ENCODE measurements at places on chromosomes 3 and 15. TPM values are rescaled to one million over a fixed set of nuclear protein-coding genes. Genes with fewer than 3 reads are reported as not detected.
A peak's percentile ranks its signal among the peaks of the same experiment; 100 is the strongest.

The FSIP1 gene
- 0.36 TPM for total RNA-seq

DNA sequence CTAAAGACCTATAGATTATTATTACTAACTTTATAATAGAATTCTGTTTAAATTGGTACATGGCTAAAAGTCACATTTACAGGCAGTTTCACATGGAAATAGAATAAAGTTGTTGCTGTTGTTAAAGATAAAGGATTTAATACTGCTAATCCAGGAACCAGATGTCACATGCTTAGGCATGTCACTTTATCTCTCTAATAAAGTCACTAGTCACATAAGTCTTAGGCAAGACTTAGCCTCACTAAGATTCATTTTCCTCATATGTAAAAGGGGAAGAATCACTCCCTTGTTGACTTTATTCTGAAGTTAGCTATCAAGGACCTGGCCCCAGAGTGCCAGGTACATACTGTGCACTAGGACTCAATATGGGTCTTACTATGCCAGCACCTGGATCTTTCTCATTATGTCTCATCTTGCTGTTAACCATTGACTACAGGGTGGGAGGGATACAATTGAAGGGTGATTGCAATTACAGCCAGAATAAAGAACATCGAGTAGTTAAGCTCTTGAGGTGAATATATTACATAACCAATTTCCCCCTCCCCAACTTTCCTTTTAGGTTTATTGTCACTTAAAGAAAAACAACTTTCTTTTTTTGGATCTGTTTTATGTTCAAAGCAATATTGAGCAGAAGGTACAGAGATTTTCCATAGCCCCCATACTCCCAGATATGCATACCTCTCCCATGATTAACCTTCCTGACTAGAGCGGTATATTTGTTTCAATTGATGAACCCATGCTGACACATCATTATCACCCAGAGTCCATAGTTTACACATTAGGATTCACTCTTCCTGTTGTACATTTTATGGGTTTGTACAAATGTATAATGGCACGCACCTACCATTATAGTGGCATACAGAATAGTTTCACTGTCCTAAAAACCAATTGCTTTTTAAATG, 36.6 kb downstream of the LNP1 start:
- no peak for DNase-seq

- DNase-seq, result no peak
Measured at GRCh38 chr3:39752019-39752637, 57.3 kb upstream of the MYRIP start.

- DNase-seq, result no peak
Measured at GRCh38 chr15:79773128-79773527, 123.7 kb downstream of the MTHFS start.

- no peak for DNase-seq
Measured at GRCh38 chr3:12040902-12041301, 36.7 kb downstream of the SYN2 start.

The C3orf85 gene
- not detected for total RNA-seq

DNA sequence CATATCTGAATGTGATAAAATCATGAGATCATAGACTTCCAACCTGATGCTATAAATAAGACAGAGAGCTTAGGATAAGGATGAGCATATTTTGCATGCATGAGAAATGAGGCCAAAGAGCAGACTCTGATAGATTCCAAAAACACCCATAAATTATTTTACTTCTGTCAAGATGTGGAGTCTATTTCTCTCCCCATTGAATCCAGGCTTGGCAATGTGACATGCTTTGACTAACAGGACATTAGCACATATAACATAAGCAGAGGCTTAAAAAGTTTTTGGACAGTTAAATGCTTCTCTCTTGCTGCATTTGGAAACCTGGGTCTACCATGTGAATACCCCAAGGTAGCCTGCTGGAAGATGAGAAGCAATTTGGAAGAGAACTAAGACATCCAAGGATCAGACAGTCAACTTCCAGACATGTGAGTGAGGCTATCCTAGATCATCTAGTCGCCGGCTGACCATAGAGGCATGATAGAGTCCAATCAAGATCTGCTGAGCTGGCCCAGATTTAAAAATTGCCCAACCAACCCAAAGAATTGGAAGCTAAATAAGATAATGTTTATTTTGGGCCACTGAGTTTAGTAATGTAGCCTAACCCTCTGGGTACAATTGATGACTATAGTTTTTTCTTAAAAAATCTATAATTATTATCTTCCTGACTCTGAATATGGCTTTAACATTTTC, 30.3 kb downstream of the MYLK start:
- DNase-seq, result no peak

The ALDH1A3 gene
- not detected for total RNA-seq

The MAPK6 gene
- 40.5 TPM for total RNA-seq

DNA sequence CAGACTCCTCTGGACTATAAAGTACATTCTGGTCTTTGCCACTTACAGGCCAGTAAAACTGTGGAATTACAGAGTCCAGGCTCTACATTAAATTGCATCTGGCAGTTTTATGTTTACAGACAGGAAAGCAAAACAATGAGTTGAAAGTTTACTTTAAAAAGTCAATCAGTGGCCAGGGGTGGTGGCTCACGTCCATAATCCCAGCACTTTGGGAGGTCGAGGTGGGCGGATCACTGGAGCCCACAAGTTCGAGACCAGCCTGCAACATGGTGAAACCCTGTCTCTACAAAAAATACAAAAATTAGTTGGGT, 53.8 kb downstream of the TM4SF4 start:
- DNase-seq, result no peak

The SLC9C1 gene
- not detected for total RNA-seq

DNA sequence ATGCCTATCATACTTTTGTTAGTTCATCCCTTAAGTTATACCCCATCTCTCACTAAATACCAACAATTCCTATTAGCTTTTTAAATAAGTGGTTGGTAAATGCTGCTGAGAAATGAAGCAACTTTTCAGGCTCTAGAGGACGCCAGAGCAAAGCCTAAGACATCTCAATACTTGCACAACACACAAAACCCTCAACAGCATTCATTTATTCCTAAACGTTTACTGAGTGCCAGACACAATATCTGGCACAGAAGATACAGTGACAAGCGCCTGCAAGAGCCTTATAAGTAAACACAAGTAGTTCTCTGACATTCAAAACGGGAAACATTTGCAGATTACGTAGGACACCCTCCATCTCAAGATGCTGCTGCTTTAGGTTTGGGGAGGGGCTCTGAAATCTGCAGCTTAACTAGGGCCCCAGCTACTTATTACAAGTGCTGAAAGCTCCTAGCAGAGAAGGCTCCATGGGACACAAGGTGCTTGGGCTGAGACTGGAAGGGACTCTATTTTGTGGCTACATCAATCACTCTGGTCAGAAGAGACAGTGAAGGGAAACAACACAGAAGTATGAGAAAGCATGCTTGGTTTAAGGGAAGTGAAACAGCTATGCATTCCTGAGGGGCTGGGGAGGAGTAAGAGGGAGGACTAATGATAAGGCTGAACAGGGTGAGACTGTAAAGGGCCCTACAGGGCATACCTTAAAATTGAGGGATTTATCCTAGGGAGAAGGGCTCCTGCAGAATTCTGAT, 311.3 kb downstream of the PLCL2 start:
- DNase-seq, result no peak

GRCh38 chr15:62874959-62875625, 167.5 kb upstream of the TPM1 start:
- no peak for DNase-seq

DNA sequence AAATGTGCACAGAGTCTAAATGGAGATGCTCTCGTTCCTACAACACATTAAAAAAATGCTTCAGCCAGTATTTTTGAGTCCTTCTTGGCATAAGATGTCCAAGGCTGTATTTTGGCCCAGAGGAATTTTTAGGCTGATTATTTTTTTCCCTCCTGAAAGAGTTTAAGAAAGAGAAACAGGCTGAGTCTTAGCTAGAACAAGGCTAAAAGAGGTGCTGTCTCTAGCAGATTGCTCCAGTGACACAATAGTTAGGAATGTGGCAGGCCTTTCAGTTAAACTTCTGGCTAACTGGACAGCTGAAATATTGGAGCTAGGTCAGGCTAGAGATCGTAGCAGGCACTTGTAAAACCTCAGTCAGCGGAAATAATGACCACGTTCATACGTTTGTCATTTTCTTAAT, 271.4 kb upstream of the RARB start:
- DNase-seq, result no peak

The HHLA2 gene
- total RNA-seq, result 1.7 TPM

- peak; percentile 45 for DNase-seq
Measured at GRCh38 chr3:111831840-111832239, 27.2 kb upstream of the PHLDB2 start.

GRCh38 chr15:38072348-38073177, 138.1 kb downstream of the TMCO5A start:
- peak; percentile 63 for DNase-seq

GRCh38 chr3:79767194-79767904, 449 bp downstream of the ROBO1 start:
- DNase-seq, result no peak

GRCh38 chr3:115912372-115912771, 289.1 kb downstream of the GAP43 start:
- DNase-seq, result no peak

DNA sequence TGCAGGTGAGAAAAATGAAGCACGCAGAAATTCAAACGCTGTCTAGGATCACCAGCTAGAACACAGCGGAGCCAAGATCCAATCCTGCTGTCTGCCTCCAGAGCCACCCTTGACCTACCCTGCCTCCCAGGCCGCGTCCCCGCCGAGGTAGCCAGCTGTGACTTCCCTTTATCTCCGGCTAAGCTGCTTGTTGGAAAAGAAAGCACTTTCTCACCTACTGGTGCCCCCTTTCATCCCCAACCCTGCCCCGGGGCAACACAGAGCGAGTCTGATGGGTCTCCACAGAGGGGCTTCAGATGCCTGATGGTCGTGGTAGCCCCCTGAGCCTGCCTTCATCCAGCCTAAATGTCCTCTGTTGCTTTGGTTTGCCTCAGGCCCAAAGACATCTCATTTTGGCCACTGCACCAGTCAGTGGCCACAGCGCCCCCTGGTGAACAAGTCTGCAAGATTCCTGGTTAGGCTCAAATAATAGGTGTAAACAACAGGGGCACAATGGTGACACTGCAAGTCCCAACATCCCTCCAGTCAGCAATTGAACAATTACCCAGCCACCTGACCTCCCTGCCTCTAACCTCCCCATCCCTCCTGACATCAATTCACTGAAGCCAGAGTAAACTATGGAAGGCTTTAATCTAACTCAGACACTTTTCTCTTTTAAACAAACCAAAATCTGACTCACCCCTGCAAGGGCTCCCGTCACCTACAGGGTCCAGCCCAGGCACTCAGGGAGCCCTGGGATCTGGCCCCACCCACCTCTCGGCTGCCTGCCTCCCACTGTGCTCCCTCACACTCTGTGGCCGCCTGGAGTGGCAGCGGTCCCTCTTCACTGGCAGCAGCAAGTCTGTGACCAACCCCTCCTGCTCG, 27.3 kb upstream of the BCL2L10 start:
- peak; percentile 85 for DNase-seq

DNA sequence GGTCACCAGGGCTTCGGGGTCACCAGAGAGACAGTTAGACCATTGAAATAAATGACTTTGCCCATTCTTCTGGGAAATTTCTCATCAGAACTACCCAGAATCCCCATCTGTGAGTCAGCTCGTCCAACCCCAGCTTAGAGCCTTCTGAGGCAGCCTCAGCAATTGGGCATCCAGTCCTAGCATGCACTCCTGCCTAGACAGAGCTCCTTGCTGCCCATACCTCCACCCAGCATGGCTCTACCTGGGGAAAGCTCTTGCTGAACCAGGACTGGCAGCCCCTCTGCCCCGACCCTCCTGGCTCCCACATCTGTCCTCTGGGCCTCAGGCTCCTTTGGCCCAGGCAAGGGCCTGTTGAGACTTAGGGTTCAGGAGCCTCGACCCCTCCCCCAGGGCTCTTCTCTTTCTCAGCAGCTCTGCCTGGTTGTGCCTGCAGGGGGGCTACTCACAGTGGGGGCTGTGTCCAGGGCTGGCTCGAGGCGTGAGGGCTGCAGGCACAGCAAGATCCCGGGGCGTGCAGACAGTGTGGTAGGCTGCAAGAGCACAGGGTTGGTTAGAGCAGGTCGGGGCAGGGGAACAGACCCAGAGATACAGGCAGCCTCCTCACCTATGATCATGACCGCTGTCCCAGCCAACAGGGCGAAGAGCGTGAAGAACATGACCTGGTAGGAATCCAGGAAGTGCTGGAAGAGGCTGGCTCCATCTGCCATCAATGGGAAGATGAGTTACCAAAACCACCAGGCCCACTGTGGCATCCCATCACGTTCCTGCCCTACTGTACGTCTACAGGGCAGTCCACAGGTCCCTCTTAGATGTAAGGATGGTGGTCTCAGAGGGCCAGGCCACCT, 101.3 kb downstream of the NUP210 start:
- DNase-seq, result no peak

The OR5K2 gene
- total RNA-seq, result not detected

The GATM gene
- 6.5 TPM for total RNA-seq

The C3orf20 gene
- total RNA-seq, result 0.20 TPM

DNA sequence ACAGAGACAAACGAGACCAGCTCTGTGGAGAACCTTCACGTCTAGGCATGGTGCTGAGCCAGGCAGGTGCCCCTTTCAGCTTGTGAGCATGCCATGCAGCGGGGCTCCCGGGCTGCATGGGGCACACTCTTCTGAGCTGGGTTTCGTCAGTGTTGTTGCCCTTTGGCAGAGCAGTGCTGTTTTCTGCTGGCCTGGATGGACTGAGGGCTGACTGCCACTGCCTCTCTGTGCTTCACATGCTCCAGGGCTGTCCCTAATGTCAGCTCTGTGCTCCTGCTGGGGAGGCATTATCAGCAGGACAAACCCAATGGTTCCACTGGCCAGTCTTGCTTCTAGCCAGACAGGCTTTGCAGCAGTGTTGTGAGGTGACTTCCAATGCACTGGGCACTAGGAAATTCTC, 9.5 kb downstream of the GASK1A start:
- no peak for DNase-seq

The RFTN1 gene
- 113 TPM for total RNA-seq

GRCh38 chr3:110021659-110022058, 684.3 kb upstream of the DPPA4 start:
- DNase-seq, result peak; percentile 10

The CFAP44 gene
- total RNA-seq, result 3.6 TPM

The SLC12A1 gene
- not detected for total RNA-seq

DNA sequence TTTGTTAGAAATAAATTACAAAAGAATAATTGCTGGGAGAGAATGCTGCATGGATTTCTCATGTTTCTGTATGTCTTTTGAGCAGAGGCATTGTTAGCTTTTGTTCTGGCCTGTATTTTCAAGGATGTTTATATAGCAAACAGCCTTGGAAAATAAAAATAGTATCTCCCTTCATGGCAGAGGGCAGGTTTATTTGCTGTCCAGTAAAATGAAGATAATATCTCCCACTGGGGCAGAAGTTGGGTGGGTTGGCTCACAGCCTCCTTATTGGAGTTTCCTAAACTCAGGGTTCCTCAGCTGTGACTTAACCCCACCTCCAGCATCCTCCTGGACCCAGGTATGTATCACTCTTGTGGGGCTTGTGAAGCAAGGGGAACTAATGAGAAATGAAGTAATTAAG, 43.7 kb upstream of the THSD4 start:
- no peak for DNase-seq

The ABHD17C gene
- total RNA-seq, result 5.6 TPM

GRCh38 chr3:30628205-30628900, 22.0 kb downstream of the TGFBR2 start:
- no peak for DNase-seq

Measured in activated CD8-positive, alpha-beta T cell treated with anti-CD3 and anti-CD28 coated beads for 36 hours (primary cell).